ENCODE measurements at places on chromosomes 16 and 17.
A peak's percentile ranks its signal among the peaks of the same experiment; 100 is the strongest.

GRCh38 chr16:842061-842476 lies 41.5 kb upstream of the GNG13 start:
- DNase-seq = no peak

DNA sequence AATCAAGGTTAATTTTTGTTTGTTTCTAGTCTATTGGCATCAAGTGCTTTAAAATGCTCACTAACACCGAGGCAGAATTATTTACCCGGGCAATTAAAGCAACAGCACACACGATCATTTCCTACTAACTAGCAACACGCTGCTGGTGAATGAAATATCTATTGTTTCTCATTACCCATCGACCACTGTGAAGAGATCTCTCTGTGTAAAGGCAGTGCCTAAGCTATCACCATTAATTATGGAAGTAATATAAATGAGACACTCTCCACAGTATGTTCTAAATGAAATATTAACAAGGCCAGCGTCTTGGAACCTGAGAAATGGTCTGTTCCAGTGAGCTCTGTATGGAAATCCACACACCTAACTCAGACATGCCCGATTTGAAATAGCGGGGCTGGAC lies 397.6 kb downstream of the MAF start:
- no peak for DNase-seq

DNA sequence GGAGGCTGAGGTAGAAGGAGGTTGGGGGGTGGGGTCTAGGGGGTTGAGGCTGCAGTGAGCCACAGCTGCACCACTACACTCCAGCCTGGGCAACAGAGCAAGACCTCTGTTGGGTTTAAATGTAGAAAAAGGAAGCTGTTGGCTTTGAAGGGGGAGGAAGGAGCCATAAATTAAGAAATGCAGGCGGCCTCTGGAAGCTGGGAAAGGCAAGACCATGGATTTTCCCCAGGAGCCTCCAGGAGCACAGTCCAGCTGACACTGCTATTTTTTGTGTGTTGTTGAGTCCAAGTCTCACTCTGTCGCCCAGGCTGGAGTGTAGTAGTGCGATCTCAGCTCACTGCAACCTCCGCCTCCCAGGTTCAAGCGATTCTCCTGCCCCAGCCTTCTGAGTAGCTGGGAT lies 15.9 kb downstream of the LITAF start:
- DNase-seq = no peak

DNA sequence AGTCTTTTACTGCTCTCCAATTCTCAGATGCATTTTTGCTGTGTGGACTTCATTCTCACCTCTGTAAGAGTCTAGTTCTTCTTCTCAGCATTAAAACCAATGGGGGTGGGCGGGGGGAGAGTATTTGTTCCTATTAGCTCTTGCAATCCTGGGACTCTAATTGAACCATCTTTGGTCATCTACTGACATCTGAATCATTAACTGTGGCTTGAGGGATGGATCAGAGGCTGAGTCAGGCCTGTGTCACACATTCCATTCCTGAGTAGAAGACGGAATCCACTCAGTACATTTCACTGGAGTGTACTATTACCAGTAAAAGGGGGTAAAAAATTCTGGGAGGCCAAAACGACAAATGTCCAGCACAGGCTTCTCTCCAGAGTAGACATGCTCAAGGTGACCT lies 12.8 kb upstream of the ZNF23 start:
- DNase-seq = no peak

GRCh38 chr16:23869052-23869451 lies 33.3 kb downstream of the PRKCB start:
- DNase-seq = no peak

- DNase-seq = no peak
Measured at GRCh38 chr17:395179-395578, 42.6 kb upstream of the RPH3AL start.

GRCh38 chr16:55645986-55646385 lies 9.8 kb upstream of the SLC6A2 start:
- no peak for DNase-seq

DNA sequence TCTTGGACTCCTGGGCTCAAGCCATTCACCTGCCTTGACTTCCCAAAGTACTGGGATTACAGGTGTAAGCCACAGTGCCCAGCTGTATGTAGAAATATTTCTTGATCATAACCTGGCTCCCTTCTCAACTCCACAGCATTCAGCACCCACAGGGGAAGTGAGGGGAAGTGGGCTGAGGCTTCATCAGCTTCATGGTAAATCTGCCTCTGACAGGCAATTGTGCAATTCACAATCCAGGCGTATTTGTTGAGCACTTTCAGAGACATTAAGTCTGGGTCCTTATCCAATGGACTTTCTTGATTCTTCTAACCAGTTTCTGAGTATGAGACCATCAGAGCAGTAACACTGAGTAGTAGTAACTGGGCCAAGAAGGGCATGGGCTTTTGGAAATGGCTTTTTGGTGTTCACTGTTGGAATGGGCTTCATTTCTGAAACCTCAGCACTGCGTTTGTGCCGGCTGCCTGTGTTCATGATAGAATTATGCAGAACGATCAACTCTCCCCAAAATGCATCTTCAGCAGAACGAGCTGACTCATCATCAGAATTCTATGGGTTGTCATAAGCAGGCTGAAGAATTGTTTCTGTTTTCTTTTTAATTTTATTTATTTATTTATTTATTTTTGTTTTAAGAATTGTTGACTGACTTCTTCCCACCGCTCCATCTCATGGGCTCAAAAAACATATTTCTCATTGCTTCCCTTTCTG lies 28.9 kb downstream of the FAM20A start:
- DNase-seq = no peak

- DNase-seq = no peak
Measured at GRCh38 chr16:67163164-67163998, 1.2 kb upstream of the HSF4 start.

GRCh38 chr16:87569601-87570571 lies 32.4 kb upstream of the JPH3 start:
- no peak for DNase-seq

DNA sequence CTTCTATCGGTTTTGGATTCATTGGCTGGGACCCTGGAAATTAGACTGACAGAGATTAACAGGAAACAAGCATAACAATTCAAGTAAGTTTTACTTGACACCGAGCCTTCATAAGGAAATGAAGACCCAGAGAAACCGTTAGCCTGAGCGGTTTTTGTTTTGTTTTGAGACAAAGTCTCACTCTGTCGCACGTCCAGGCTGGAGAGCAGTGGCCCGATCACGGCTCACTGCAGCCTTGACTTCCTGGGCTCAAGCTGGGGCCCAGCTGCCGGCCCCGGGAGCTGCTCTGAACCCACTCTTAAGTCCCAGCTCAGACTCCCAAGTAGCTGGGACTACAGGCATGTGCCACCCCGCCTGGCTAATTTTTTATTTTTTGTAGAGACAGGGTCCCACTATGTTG lies 321.3 kb downstream of the SEC14L1 start:
- no peak for DNase-seq

GRCh38 chr16:49081086-49081485 lies 200.6 kb downstream of the CBLN1 start:
- no peak for DNase-seq

DNA sequence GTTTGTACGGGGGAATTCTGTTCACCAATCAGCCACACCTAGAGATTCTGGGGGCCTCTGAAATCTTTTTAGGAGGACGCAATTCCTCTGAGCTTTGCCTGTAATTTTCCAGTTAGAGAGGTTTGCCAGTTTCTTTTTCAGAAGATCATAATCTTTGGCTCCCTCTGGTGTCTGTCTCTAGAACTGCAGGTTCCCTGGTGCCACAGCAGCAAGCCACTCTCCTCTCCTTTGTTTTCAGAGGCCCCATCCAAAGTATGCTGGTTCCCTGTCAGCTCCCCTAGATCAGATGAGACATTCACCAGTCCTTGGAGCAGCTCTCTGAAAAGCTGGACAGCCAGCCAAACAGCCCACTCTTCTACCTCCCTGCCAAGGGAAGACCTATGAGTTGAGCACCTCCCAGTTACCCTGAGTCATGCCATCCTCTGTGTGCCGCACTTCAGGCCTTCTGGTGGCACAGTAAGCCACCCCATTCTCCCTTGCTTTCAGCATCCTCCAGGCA lies 36.1 kb downstream of the RNF112 start:
- no peak for DNase-seq

DNA sequence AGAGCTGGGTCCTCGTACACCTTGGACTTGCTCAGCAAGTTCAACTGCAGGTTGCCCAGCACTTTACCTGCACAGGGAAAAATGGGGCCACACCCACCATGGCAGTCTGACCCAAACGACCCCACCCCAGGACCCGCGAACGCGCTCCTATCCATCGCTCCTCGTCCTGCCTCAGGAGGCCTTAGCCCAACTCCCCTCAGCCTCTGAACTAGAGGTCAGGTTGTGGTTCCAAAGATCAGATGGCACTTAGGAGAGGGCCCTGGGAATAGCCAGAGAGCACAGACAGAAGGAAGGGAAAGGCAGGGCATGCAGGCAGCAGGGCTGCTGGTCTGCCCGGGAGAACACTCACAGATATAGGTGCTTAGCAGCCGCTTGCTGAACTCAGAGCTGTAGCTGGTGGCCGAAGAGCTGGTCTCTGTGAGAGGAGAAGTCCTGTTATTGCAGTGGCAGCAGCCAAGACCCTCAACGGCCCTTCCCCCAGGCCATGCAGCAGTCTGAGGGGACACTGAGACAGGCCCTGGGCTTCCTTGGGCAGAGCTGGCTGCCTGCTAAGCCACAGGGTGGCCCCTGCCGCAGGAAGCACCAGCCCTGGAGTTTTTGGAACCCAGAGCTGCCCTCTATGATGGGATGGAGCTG lies 6.9 kb downstream of the ZACN start:
- DNase-seq = no peak

- peak; percentile 49 for DNase-seq
Measured at GRCh38 chr16:53094013-53094630, 39.3 kb downstream of the CHD9 start.

DNA sequence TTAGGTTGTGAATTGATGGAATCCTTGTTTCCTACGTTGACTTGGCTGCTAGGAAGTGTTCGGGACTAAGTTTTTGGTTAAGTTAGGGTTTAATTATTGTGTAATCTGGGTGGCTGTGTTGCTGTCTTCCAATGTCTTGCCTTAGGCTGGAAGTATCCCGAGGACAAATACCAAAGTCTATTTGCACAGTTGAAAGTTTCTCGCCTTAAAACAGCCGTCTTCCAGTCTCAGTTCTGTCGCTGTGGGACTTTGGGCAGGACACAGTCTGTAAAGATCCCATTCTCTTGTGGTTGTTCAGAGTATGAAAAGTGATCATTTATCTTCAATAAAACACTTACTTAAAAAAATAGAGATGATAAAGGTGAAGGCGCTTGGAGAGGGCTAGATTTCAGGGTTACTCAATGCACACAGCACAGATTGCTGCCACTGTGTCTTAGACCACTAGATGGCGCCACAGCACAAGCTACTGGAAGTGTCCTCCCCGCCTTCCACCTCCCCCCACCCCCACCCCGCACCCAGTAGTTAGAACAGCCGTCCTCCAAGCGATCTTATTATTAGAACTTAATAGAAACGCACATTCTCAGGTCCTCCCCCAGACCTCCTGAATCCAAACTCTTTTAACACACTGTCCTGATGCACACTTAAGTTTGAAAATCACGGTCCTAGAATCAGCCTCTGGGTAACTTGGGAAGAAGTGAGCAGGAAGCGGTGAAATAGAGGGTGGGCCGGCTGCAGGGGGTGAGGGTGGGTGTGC lies 45.8 kb downstream of the AKAP1 start:
- DNase-seq = peak; percentile 36
